ENCODE measurements at places on chromosomes 3 and 15.

DNA sequence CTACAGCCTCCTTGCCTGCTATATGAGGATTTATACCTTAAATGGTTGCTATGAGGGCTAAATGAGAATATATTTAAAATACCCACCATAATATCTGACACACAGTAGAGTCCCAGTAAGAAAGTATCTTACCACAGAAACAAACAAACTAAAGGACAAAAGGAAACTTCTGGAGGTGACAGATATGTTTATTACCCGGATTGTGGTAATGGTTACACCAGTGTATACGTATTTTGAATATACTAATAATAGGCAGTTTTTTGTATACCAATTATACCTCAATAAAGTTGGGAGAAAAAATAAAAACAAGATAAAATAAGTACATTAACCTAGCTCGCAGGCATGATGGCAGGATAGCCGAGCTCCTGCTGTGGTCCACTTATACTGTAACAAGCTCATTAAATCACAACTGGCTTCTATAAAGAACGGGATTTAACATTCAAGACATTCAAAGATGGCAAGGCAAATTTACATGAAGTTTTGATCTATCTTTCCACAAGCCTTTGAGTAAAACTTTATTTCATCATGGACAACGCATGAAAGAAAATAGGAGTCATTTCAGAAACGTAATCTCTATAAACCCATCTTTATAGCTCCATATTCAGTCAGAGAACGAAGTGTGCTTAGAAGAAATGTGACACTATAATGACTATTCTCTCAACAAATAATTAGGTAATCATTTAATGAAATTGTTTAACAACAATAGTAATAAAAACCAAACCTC, 1.5 kb downstream of the RPN1 start:
- DNase-seq = no peak

DNA sequence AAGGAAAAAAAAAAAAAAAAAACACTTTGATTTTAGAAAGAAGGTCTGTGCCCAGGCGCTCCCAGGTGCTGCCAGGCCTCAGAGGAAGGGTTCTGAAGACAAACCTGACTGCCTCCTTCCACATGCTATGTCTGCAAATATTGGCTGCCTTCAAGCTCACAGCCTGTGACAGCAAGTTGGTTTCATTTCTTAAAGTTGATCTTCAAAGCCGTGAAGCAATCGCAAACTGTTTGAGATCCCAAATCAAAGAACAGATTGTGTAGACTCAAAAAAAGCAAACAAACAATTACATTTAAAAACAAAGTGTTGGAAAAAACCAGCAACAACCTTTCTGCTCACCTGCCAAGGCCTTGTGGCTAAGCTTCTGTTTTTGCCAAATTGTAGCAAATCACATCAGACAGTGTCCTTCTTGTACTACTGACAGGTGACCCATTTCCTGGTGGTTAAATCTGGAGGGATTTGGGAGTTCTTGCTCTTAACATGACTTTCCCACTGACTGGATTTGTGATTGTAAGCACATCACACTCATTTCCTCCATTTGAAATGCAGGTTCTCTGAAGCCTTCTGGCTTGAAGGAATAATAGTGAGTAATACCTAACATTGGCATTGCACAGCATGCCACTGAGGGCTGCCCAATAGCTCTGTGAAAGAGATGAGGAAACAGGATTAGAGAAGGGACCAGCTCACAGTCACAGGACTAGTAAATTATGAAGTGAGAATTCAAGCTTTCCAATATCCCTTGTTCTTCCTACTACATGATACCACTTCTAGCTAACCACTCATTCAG, 502.4 kb downstream of the LPP start:
- peak; percentile 39 for DNase-seq

- no peak for DNase-seq
Observed at GRCh38 chr3:126461450-126462070, 14.1 kb downstream of the ZXDC start.

GRCh38 chr3:99413504-99413903, 224.9 kb upstream of the COL8A1 start:
- DNase-seq = no peak

DNA sequence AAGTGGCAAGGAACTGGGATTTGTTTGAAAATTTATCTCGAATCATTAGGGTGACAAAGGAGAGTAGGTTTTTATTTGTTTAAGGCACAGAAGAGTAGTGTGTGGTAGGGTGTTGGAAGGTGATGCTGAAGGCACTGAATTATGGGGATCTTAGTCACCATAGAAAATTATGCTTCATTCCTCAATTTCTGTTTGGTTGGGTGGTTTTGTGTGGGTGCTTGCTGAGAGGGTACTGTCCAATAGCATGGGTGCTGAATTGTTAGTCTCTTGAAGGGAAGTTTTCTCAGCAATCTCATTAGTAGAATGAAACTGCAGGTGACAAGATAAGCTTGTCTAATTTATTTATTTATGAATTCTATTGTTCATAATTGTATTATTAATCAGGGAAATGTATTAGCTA, 610.9 kb downstream of the AGBL1 start:
- DNase-seq = no peak

DNA sequence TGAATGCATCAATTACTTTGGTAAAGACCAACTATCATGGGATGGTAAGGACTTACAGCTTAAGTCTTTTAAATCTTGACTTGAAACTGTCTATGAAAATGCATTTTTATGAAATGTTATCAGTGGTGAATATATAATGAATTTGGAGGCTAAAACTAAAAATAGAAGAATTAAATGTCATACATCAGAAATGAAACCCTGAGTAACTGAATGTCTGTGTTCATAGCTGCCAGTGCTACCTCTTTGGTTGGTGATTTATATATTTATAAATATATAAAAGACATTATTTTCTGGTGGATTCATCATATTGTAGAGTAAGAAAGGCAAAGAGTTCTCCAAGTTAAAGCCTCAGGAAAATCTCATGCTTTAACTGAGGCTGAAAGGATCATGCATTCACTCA, 12.2 kb downstream of the SLC12A6 start:
- DNase-seq = no peak

GRCh38 chr15:50209809-50210208, 27.8 kb downstream of the SLC27A2 start:
- no peak for DNase-seq

GRCh38 chr3:127964053-127964452, 49.0 kb downstream of the KBTBD12 start:
- DNase-seq = peak; percentile 23

DNA sequence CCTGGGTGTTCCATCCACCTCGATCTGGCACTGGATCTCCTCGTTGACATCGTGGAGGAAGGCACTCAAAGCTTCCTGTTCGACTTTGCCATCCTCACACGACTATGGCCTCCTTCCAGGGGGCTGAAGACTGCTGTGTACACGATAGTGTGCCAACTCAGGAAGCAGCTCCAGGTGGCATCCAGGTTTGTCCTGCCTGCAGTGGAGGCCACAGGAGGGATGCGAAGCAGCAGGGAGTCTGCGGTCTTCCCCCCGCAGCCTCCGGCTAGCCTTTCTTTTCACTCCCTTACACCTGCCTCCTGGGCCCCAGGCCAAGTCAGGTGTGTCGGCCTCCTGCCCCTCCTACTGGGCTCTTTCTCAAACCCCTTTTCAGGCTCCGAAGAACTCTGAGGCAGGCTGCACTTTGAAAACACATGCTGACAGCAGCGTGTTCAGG, 32.2 kb downstream of the SYNM start:
- DNase-seq = peak; percentile 47

DNA sequence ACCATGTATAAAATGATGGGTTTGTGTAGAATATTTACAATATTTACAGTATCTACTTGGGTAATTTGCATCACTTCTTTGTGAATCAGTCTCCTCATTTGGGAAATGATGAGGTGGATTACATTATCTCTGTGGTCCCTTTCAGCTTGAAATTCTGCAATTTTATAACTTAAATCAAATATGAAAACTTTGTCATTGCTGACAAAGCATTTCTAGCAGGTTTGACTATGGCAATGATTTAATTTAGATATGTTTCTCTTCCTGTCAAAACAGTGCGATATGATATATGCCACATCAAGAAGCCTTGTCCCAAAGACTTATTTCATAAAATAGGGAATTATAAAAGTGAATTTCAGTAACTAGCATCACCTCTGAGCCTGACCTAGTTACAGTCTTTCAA, 315.8 kb upstream of the MEIS2 start:
- no peak for DNase-seq

DNA sequence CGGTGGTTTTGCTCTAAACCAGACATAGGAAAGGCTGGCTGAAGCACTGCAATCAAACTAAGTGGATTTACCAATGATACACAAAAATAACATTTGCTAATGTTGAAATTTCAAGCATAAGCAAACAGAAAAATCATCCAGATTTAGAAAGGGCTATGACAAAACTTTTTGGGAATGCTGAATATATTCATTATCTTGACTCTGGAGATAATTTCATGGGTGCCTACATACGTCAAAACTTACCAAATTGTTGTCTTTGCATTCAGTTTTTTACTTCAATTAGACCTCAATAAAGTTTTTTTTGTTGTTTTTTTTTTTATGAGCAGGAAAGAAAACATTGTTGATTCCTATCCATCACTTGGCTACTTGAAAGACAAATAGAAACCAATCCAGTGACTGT, 140.8 kb downstream of the NR2E3 start:
- no peak for DNase-seq

- no peak for DNase-seq
Observed at GRCh38 chr3:76245073-76245472, 459.7 kb upstream of the ZNF717 start.

GRCh38 chr3:126202276-126202675, 21.9 kb upstream of the ALDH1L1 start:
- DNase-seq = no peak

DNA sequence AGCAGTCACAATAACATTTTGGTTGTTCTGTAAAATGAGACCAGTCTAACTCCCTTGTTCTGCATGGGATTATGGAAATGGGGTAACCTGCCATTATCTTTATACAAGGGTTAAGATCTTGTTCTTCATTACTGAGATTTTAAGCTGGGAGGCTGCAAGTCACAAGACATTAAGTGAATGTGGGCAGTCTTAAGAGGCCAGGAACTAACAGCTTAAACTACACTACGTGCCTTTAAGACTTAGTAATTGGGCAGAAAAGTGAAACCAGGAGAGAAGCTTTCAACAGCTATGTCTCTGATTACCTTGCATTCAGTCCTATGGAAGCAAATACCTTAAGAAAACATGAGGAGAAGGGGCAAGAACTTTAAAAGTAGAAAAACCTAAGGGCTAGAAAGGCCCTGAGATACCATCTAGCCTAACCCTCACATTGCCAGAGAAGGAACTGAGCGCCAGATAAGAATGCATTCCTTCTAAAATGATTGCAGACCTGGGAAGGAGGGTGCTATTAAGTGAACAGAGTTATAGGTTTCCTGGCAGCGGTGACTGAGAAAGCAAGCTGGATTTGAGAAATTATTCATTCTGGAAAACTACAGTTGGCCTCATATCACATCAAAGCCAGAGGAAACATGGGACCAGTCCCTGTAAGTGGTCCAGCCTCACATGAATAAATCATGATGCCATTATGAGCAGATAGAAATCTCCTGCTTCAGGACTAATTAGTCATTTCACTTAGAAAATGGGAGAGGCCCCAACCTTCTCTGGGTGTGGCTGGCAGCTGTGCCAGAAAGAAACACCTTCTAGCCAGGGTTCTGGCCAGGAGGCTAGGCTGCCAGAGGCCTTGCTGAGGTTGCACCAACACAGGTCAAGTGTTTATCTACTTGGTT, 32.9 kb downstream of the DAPK2 start:
- DNase-seq = no peak

DNA sequence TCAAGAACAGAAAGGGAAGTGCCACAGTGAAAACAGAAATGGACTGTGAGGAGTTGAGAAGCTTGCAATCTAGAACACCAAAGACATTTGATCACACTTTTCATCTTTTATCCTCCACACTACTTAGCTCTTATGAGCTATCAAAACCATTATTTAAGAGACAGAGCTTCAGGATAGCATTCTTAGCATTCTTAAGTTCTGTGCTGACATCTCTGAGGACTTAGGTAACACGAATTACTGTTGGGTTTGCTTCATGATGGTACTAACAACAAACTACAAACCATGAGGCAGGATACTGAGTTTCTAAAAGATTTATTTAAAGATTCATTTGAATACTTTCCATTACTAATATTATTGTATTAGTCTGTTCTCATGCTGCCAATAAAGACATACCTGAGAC, 1038.6 kb downstream of the TUSC7 start:
- DNase-seq = no peak

DNA sequence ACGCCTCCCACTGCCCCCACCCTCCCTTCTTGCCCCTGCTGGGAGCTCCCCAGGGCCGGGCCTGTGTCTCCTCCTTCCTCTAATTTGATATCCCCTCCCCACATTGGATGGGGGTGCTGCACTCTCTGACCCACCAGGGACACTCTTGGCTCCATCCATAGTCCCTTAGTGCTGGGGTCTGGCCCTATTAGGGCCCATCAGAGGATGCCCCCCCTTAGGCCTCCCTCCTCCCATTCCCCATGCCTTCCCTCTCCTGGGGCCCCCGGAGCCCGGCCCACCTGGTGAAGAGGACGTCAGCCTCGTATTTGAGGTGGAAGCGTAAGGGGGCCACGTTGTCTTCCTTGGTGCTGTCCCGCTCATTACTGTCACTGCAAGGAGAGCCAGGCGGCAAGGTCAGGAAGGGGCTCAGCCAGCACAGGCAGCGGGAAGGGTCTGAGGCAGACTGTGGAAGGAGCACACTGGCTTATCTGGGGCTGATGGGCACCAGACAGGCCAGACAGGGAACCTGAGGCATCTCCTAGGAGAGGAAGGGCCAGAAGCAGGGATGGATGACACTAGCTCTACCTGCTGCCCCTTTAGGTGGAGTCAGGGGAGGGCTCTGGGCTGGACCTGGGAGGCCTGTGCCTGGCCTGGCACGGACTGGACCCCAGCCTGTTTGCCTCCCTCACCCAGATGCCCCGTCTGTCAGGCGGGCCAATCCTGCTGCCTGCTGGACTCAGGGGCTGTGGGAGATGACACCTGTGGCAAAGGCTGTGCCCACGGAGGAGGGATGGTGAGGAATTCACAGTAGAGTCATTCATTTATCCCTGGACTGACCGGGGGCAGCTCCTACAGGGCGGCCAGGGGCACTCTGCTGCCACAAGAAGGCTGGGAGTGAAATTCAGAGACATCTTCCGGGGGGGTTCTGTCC, 36.2 kb downstream of the FEM1B start:
- no peak for DNase-seq

- DNase-seq = peak; percentile 65
Observed at GRCh38 chr15:90300988-90301706, 35.7 kb downstream of the NGRN start.

- no peak for DNase-seq
Observed at GRCh38 chr3:168647582-168647981, 551.9 kb upstream of the GOLIM4 start.

- DNase-seq = no peak
Observed at GRCh38 chr15:59522988-59523461, 85.0 kb downstream of the FAM81A start.

DNA sequence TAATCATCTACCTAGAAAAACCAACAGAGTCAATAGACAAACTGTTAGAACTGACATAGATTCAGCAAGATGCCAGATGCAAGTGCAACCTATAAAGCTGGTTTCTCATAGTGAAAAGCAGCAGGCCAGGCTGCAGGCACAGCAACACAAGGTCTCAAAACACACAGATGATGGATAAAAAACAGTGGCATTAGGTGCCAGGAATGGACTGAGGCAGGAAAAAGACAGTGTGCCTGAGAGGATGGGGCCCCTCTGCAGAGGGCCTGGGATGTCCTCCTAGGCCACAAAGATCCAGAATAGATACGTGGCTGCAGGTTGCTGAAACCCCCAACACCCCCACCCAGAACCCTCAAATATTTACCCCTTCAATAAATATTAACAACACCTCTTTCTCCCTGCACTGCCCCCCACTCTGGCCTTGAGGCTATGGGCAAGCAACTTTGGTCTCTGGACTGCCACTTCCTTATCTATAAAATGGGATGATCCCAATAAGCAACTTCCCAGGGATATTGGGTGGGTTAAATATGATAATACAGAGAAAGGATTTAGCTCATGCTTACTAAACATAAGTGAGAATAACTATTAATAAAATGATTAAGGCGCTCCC, 35.2 kb upstream of the FGD5 start:
- DNase-seq = no peak

Data from thyroid gland (tissue), 4 donors.